ENCODE measurements at places on chromosomes 11 and 22.
A peak's percentile ranks its signal among the peaks of the same experiment; 100 is the strongest.

- no peak for DNase-seq
These were observed 29.4 kb downstream of the CCDC83 start for GRCh38 chr11:85884581-85885021.

GRCh38 chr11:14414470-14415461, 55.8 kb upstream of the RRAS2 start:
- no peak for DNase-seq

GRCh38 chr22:47801541-47802245, 1039.2 kb downstream of the TBC1D22A start:
- DNase-seq = no peak

DNA sequence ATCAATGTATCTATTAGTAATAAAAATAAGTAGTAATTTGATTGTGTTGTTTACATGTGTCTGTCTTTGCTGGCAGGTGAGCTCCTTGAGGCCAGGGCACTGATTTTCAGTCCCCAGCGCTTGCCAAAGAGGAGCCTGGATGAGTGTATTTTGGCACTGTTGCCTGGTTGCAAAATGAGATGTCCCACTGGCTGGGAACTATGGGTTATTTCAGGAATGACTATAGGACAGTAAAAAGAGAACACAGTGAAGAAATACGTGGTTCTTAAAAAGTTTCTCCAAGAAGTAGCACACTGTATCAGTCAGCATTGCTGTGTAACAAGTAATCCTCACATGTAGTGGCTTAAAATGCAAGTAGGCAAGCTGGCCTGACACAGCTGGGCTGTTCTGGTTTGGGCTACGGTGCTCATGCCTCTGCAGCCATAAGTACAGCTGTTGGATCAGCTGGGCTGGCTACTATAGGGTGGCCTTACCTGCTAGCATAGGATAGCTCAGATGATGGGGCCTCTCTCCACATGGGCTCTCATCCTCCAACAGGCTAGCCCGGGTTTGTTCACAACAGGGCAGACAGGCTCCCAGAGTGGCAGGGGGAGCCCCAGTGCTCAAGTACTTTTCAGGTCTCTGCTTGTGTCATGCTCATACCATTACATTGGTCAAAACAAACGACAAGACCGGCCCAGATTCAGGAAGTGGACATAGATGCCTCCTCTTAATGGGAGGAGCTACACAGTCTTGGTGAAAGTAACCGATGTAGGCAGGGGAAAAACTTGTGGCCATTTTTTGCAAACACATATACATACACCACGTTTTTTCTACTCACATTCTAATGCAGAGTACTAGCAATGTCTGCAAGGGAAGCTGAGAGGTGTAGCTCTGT, 399.1 kb downstream of the LARGE1 start:
- DNase-seq = no peak

- DNase-seq = no peak
These were observed 2.8 kb upstream of the MMP1 start for GRCh38 chr11:102800767-102801166.

DNA sequence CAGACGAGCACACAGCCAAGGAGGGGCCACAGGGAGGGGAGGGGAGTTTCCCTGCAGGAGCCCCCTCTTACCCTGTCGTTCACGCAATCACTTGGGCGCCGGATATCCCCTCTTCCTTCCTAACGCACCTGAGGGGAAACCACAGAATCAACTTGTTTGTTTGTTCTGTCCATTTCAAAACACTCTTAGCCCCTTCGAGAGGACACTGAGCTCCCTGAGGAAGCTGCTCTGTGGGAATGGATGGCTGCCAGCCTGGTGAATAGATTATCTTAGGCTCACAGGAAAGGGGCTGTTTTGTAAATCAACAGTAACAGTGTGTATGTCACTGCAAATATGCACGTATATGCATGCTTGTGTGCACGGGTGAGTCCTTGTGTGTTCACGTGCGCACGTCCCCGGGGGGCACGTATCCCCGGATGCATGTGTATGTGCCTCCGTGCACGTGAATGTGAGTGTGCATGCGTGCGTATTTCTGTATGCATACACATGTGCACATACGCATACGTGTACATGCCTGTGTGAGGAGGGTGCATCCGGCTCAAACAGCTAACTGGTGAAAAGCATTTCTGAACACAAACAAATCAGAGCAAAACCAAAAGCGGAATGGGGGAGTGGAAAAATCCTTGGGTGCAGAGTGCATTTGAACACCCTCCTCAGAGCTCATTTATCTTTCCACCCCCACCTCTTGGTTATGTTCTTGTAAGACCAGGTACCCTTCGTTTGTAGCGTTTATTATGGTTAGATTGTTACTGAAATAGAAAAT, 7.2 kb downstream of the ARSA start:
- peak; percentile 56 for DNase-seq

DNA sequence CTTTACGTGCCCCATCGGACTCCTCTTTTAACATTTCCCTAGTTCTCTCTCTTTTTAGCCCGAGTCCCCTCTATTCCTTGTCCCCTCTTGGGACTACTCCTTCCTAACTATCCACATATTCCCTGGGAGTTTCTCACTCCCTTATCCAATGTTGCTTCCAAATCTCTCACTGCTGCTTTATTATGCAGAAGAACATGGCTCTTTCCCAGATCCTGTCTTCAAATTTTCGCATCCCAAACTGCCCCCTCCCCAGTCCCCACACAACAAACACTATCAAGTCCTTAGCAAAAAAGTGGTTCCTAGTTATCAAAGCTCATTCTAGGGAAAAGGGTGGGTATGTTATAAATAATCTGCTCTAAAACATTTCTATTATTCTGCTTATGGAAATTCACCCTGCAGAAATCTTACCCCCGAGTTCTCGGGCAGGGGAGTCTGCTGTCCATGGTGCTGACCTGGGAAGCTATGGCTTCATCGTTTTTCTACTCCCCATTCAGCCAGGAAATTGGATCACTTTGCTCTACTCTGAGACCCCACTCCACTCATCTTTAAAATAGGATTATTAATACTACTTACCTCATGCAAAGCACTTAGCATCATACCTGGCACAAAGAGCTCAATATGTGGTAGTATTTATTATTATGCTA, 393.5 kb downstream of the BUD13 start:
- peak; percentile 47 for DNase-seq

- DNase-seq = no peak
These were observed 225.5 kb upstream of the POU2AF2 start for GRCh38 chr11:111019871-111020670.

DNA sequence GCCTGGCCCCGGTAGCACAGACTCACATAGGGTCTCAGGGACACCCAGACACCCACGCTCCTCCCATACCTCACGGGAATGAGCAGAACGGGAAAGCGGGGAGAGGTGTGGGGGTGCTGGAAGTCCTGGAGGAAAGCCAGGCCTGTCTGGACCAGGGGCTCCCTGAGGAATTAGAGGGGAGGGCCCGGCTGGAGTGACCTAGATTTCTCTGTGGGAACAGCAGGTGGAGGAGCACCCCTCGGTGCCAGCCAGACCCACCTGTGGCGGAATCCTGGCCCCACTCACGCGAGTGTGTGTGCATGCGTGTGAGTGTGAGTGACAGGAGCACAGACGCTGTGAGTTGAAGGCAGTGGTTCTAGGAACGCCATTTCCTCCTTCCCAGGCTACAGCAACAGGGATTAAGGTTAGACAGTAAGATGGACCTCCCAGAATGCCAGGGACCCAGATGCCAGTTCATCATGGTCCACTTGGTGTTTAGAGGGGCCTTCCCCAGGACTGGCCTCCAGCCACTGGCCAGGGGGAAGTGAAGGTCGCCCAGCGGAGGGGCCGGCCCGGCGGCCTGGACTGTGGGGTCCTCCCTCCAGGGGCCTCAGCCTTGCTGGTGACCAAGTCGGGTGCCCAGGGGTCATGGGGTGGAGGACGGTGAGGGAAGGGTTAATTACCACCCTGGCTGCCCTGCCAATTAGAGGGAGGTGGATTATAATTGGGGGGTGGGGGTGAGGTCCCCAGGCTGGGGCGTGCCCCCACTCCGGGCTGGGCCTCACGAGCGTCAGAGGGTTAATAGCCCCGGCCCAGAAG, 1.0 kb downstream of the PKP3 start:
- no peak for DNase-seq

GRCh38 chr11:32088117-32088941, 2.5 kb upstream of the RCN1 start:
- DNase-seq = no peak

DNA sequence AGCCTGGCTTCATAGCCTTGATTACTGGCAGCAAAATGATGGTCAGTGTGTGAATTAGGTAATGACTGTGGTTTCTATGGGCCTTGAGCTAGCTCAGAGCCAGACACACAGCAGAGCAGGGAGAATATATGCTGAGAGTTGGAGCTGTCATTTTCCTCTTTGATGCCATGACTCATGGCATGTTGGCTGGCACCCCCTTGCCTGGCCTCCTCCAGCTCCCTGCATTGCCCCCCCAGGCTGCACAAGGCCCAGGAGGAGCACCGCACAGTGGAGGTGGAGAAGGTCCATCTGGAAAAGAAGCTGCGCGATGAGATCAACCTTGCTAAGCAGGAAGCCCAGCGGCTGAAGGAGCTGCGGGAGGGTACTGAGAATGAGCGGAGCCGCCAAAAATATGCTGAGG, 20.3 kb upstream of the RRM1 start:
- DNase-seq = no peak

GRCh38 chr11:47289856-47290255, 19.9 kb downstream of the MADD start:
- no peak for DNase-seq

GRCh38 chr11:36441610-36442208, 68.4 kb downstream of the TRAF6 start:
- DNase-seq = no peak

DNA sequence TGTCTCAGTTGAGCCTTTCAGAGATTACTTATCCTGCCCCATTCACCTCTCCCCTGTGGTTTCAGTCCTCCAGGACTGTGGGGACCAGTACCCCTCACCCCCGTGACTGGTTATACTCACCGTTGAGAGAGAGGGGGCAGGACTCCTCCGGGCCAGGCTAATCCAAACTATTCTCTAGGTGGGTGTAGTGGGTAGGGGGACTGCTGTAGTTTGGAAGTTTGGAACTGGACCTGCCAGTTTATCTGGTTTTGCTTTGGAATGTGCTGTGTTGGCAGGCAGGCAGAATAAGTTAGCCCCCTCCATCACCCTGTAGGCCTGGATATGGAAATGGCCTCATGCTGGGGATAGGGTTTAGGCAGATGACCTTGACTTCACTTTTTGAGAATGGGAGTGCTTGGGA, 13.5 kb downstream of the TEAD1 start:
- no peak for DNase-seq

GRCh38 chr11:129703846-129704245, 111.8 kb upstream of the TMEM45B start:
- DNase-seq = no peak

DNA sequence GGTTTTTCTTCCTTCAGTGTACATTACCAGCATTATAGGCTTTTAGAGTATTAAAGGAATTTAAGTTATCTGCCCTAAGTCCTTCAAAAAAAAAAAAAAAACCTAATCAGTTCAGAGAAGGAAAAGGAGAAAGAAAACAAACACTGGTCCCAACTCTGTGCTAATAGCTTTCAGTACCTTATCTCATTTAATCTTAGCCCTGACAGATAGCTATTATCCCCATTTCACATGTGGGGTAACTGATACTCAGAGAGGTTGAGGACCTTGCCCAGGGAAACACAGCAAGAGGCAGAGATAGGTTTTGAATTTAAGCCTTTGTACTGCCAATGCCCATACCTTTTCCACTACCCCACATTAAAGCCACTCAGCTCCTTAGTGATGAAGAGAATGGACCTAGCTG, 43.4 kb downstream of the FAT3 start:
- DNase-seq = no peak

GRCh38 chr22:36431977-36432376, 44.2 kb upstream of the MYH9 start:
- no peak for DNase-seq

- no peak for DNase-seq
These were observed 33.7 kb upstream of the IGSF9B start for GRCh38 chr11:133990501-133990900.

DNA sequence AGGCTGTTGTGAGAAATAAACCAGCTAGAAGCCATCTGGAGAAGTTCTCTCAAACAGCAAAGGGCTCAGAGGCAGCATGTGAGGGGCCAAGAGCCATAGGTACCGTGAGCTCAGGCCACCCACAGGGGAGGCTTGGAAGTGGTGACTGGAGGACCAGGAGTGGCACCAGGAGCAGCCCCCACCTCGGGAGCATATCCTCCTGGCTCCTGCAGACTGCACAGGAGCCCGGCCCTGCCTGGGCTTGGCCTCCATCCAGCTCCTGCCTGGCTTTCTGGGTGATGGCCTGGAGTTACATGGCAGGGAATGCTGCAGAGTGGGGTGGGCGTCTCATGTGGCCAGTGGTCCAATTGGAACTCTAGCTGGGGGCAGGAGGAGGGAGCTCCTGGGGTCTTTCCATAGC, 4.2 kb upstream of the MPPED1 start:
- no peak for DNase-seq

DNA sequence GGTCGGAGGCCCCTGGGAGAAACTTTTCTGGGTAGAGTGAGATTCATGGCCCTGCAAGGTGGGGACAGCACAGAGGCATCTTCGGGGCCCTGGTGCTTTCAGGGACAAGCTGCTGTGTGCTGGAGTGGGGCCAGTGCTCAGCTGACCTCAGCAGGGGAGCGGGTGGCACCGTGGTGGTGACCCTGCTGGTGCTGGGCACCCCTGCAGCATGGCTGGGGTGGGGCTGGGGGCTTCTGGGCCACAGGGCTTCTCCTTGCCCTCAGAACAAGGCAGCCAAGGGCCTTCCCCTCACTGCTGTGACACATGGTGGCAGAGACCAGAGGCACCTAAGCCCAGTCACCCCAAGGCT, 24.9 kb upstream of the GNB1L start:
- no peak for DNase-seq

GRCh38 chr11:88590361-88590760, 252.8 kb upstream of the CTSC start:
- DNase-seq = no peak

GRCh38 chr11:134275534-134276395, at the start of gene GLB1L3:
TSS of gene GLB1L3 (plus strand) at chr11:134276379. CDS start at chr11:134276741, 362 bp downstream.
- DNase-seq = peak; percentile 32

DNA sequence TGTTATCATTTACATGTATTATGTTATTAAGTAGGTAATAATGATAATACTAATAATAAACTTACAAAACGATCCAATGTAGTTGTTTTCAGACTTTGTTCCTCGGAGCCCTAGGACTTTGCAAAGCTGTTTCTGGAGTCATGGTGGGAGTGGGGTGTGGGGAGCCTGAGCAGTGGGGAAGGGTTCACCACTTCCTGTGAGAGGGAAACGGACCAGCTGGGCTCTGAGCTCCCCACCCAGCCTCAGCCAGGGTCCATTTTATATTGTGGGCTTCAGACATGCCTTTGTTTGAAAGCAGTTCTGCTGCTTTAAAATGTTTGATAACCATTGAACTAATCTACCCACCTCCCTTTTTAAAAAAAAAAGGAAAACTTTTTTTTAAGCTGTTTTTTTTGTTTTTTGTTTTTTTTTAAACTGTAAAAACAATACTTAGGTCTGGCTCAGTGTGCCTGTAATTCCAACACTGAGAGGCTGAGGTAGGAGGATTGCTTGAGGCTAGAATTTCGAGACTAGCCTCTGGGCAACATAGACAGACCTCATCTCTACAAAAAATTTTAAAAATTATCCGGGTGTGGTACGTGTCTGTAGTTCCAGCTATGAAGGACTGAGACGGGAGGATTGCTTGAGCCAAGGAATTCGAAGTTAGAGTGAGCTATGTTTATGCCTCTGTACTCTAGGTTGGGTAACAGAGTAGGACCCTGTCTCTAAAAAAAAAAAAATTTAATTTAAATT, 7.0 kb downstream of the SERPING1 start:
- DNase-seq = no peak

Measured in left colon (tissue), 2 donors.